Germinal center (tissue), 1 donor: ENCODE measurements at places on chromosomes 6 and 20.

- DNase-seq: no peak
Measured at GRCh38 chr6:37934276-37934675, 114.7 kb downstream of the ZFAND3 start.

DNA sequence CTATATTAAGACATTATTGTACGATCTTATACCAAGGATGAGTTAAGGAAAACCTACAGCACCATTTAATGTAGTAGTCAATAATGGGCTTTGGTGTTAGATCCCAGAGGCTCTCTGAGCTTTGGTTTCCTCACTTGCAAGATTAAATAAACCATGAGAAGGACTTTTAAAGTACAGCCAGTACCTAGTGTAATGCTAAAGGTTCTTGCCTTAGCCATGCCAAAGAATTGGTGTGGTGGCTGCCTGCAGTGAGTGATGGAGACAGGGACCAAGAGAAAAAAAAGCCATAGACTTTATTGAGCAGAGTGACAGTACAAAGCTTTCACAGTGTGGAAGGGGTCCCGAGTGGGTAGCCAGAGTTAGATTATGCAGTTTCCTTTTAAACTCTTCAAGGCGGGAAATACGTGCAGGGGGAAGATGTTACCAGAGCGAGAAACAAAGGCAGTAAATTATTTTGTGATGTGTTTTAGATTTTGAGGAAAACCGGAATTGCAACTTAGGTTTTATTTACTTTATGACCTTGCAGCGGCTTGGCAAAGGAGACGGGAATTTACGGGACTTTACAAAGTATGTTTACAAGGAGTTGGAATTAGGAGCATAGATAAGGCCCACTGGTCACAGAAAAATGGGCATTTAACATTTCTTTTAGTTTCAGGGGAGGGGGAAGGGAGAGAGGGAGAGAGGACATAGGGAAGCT lies 100.4 kb downstream of the MYO6 start:
- DNase-seq: no peak

GRCh38 chr6:118895261-118895560 lies 1.3 kb downstream of the ASF1A start:
- no peak for DNase-seq

- no peak for DNase-seq
Measured at GRCh38 chr6:35073766-35074471, 67.2 kb downstream of the TCP11 start.

- DNase-seq: no peak
Measured at GRCh38 chr6:168060521-168060931, 18.5 kb downstream of the FRMD1 start.

- DNase-seq: no peak
Measured at GRCh38 chr6:811191-811590, 118.3 kb upstream of the EXOC2 start.

DNA sequence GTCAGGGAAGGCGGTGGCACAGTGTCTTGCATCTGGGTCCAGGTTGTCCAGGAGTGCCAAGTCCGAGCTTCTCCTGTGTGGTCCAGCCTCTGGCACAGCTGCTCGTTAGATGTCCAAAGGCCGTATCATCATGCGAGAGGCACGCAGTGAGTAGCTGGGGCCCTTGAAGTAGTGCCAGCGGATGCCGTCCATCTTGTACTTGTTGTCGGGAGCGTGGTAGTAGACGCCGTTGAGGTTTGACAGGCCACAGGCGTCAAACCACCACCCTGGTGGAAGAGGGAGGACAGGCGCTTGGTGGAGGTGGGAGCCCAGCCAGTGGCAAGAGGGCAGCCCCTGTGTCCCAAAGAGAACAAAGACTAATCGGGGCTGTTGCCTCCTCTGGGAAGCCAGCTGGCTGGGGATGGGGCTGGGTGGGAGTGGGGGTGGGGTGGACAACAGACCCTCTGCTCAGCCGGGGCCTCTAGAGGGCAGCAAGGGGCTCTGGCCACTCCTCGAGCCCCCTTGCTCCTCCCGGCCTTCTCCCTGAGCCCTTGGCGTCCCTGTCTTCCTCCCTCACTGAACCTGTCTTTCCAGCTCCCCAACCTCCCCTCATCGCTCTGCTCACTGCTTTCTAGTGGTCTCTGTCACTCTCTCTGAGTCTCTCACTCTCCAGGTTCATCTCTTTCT lies 39.5 kb downstream of the FAM110A start:
- no peak for DNase-seq

DNA sequence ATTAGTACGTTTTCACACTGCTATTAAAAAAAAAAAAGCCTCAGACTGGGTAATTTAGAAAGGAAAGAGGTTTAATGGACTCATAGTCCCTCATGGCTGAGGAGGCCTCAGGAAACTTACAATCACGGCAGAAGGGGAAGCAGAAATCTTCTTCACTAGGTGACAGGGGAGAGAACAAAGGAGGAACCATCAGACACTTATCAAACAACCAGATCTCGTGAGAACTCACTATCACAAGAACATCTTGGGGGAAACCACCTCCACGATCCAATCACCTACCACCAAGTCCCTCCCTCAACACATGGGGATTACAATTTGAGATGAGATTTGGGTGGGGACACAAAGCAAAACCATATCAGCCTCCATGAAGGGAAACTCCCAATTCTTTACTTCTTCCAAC lies 85.2 kb upstream of the MAFB start:
- DNase-seq: no peak

GRCh38 chr6:139271056-139271455 lies 20.7 kb downstream of the TXLNB start:
- peak; percentile 60 for DNase-seq

DNA sequence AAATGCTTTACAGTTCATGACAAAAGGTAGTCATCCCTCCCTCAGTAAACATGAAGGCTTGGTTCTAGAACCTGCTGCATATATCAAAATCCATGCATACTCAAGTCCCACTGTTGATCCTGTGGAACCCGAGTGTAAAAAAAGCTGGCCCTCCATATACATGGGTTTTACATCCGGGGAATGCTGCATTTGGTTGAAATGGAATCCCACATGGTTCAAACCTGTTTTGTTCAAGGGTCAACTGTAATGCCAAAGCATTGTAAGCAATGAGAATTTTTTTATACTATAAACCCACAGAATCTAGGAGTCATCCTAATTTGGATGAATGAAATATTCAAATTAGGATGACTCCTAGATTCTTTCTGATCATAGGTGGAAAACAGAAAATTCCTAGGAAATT lies 5.9 kb upstream of the HDAC2 start:
- DNase-seq: no peak

DNA sequence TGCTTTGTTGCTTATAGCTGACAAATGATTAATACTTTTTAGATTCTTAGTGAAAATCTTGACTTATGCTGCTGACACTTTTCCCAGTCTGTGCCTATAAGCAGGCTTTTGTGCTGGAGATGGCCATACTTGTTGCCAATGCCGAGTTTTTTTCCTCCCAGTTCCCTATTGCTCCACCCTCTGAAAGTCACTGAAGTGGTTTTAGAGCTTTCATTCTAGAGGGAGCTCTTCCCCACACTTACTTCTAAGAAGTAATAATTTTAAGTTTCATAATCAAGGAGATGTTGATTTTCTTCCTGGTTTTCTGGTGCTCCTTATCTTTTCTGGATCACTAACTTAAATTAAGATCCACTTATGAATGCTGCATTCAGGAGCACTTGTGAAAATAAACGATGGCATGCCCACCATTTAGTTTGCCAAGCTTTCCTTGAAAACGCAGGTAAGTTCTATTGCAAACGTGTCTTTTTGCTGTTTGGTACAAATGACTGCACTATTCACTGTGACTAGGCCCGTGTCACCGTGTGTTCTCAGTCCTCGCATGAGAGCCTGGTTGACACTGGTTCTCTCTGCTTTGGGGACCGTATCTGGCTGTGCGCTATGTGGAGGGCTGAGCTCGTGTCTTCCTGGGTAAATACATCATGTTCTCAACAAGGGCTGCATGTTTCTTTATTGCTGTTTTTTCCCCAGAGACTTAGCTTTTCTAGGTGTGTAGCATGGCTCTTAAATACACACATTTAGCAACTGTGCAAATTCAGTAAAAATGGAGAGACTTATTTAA lies 50.2 kb downstream of the GFRA4 start:
- DNase-seq: no peak
